CD8-positive, alpha-beta memory T cell (primary cell): ENCODE measurements at places on chromosomes 11 and 22. TPM values are rescaled to one million over a fixed set of nuclear protein-coding genes. Genes with fewer than 3 reads are reported as not detected.

GRCh38 chr11:26841818-26842473, 120.1 kb upstream of the SLC5A12 start:
- DNase-seq = no peak
- H3K27ac ChIP-seq = no peak overlapping the region
- H3K27me3 ChIP-seq = no peaks in the 10 kb centered on the region
- no peaks in the 10 kb centered on the region for H3K36me3 ChIP-seq
- no peak overlapping the region for H3K4me3 ChIP-seq

- no peak overlapping the region for H3K4me3 ChIP-seq
- H3K27ac ChIP-seq = no peak overlapping the region
- H3K36me3 ChIP-seq = peaks cover 13% of the 10 kb centered on the region
- H3K4me1 ChIP-seq = peaks cover 3% of the 10 kb centered on the region
- no peaks in the 10 kb centered on the region for H3K27me3 ChIP-seq
These were observed 4.7 kb upstream of the RAB1B start for GRCh38 chr11:66263785-66264184.

GRCh38 chr22:37435970-37436603, 8.8 kb upstream of the ELFN2 start:
- no peaks in the 10 kb centered on the region for H3K4me1 ChIP-seq
- DNase-seq = no peak
- no peak overlapping the region for H3K4me3 ChIP-seq
- no peaks in the 10 kb centered on the region for H3K36me3 ChIP-seq

DNA sequence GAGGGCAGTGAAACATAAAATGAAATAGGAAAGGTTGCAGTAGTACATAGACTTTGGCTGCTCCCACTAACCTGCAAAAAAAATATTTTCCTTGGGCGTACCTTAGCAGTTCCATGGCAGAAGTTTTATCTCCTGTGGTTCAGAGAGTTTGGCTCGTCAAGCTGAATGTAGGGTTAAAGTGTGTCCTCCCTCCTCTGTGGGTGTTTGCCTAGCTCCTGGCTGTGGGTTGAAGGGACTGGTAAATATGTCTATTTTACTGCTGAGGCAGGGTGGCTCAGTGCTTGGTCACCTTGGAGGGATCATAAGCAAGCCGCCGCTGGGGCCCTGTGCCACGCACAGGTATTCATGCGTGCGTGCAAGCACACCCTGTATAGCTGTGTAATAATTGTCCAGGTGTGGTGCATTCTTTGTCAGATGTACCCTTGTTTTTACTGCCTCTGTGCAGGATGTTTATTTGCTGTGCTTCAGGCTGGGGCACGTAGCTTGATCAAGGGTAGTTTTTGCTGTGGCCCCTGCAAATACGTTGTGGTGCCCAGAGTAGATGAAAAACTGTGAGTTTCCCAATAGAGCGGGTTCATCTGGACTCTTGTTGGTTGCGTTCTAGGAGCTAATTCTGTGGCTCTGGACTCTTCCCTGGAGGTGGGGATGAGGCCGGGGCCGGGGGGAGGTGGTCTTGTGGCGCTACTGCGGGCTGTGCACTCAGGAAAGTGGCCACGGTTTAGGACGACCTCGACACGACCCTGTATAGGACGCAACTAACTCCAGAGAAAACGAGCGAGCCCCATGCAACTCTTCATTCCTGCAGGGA, 732 bp upstream of the SORL1 start:
- no peaks in the 10 kb centered on the region for H3K27me3 ChIP-seq
- DNase-seq = no peak
- H3K27ac ChIP-seq = peak overlapping the region; percentile 71

Gene CARNS1
- total RNA-seq = 2.7 TPM

Gene POU2AF2
- not detected for total RNA-seq

Gene GNG3
- not detected for total RNA-seq

GRCh38 chr11:22989371-22989770, 129.1 kb upstream of the CCDC179 start:
- no peak for DNase-seq
- no peak overlapping the region for H3K4me3 ChIP-seq
- H3K4me1 ChIP-seq = no peaks in the 10 kb centered on the region
- H3K27me3 ChIP-seq = no peaks in the 10 kb centered on the region
- no peak overlapping the region for H3K27ac ChIP-seq
- H3K36me3 ChIP-seq = no peaks in the 10 kb centered on the region

DNA sequence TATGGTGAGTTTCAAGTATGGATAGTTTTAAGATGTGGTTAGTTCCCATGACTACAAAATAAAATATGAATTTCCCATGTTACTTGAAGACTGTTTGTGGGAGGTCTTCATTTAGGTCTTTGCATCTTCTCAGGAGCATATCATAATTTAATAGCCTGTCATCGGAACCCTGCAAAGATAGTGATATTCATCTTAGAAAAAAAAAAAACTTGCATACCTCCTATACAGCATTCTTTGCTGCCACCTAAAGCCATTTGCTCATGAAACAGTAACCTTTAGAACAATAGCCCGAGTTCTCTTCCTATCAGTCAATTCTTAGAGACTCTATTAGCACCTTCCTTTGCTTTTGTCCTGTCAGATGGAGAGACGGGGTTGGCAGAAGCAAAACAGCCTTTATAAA, 75.3 kb downstream of the ARFGAP2 start:
- H3K27ac ChIP-seq = no peak overlapping the region
- H3K4me1 ChIP-seq = no peaks in the 10 kb centered on the region
- no peaks in the 10 kb centered on the region for H3K27me3 ChIP-seq
- H3K36me3 ChIP-seq = no peaks in the 10 kb centered on the region
- DNase-seq = no peak

Gene NAALADL1
- 13.3 TPM for total RNA-seq

Gene USP2
- 0.51 TPM for total RNA-seq

- no peak overlapping the region for H3K4me3 ChIP-seq
- H3K36me3 ChIP-seq = no peaks in the 10 kb centered on the region
- H3K4me1 ChIP-seq = no peaks in the 10 kb centered on the region
- H3K27me3 ChIP-seq = no peaks in the 10 kb centered on the region
- H3K27ac ChIP-seq = no peak overlapping the region
These were observed 84.9 kb downstream of the CTTN start for GRCh38 chr11:70483077-70483861.

- no peaks in the 10 kb centered on the region for H3K27me3 ChIP-seq
- no peaks in the 10 kb centered on the region for H3K4me1 ChIP-seq
- H3K27ac ChIP-seq = no peak within 1 kb of the TSS
- no peaks in the 10 kb centered on the region for H3K36me3 ChIP-seq
These were observed at the start of gene MMP7 for GRCh38 chr11:102530558-102530957. TSS of gene MMP7 (minus strand) at chr11:102530747. CDS start at chr11:102530700, 47 bp downstream.

DNA sequence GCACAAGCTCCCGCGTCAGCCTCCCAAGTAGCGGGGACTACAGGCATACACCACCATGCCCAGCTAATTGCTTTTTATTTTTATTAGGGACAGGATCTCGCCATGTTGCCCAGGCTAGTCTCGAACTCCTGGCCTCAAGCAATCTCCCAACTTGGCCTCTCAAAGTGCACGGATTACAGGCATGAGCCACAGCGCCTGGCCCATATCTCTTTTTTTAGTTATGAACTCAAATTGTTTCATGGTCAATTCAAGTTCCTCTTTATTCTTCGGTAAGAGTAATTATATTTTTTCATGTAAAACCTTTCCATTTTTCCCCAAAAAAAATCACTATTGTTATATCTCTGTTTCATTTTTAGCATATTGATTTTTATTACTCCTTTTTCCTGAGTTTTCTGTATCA, 25.5 kb downstream of the FCHSD2 start:
- H3K4me3 ChIP-seq = no peak overlapping the region
- H3K36me3 ChIP-seq = no peaks in the 10 kb centered on the region
- no peaks in the 10 kb centered on the region for H3K27me3 ChIP-seq
- no peaks in the 10 kb centered on the region for H3K4me1 ChIP-seq

Gene ZNF280B
- total RNA-seq = 3.2 TPM

DNA sequence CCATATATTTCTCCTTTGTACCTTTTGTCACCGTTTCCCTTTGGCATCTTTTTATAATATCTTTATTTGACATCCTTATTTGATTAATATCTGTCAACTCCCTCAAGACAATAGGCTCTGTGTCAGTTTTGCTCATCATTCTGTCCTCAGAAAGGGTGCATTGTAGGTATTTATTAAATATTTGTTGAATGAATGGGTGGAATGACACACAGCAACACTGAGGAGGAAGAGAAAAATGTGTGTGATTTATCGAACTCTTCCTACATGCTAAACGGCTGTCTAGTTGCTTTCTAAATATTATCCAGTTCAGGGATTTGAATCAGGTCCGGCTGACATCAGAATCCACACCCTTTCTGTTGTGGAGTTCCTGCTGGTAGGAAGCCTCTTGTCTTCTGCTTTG, 98.2 kb downstream of the NAV2 start:
- no peak overlapping the region for H3K27ac ChIP-seq
- H3K4me1 ChIP-seq = no peaks in the 10 kb centered on the region
- no peak for DNase-seq
- H3K36me3 ChIP-seq = no peaks in the 10 kb centered on the region
- no peak overlapping the region for H3K4me3 ChIP-seq

GRCh38 chr22:18024956-18025720, 777 bp upstream of the MICAL3 start:
- no peak overlapping the region for H3K27ac ChIP-seq
- peaks cover 13% of the 10 kb centered on the region for H3K27me3 ChIP-seq
- no peak for DNase-seq
- peak overlapping the region; percentile 29 for H3K4me3 ChIP-seq

- H3K4me1 ChIP-seq = no peaks in the 10 kb centered on the region
- no peak overlapping the region for H3K27ac ChIP-seq
- H3K27me3 ChIP-seq = no peaks in the 10 kb centered on the region
- no peak for DNase-seq
- H3K36me3 ChIP-seq = no peaks in the 10 kb centered on the region
These were observed 39.9 kb upstream of the ANO1 start for GRCh38 chr11:70038034-70038834.

Gene OR52I2
- total RNA-seq = not detected

- H3K4me1 ChIP-seq = no peaks in the 10 kb centered on the region
- no peaks in the 10 kb centered on the region for H3K27me3 ChIP-seq
- no peaks in the 10 kb centered on the region for H3K36me3 ChIP-seq
- H3K27ac ChIP-seq = no peak overlapping the region
- DNase-seq = no peak
These were observed 266.3 kb downstream of the DDX10 start for GRCh38 chr11:108931168-108931567.

GRCh38 chr22:29260031-29260560, 7.7 kb downstream of the RHBDD3 start:
- no peaks in the 10 kb centered on the region for H3K27me3 ChIP-seq
- DNase-seq = no peak
- no peak overlapping the region for H3K27ac ChIP-seq
- H3K4me1 ChIP-seq = no peaks in the 10 kb centered on the region
- H3K4me3 ChIP-seq = no peak overlapping the region

- H3K27me3 ChIP-seq = no peaks in the 10 kb centered on the region
- no peaks in the 10 kb centered on the region for H3K36me3 ChIP-seq
- H3K4me1 ChIP-seq = peaks cover 61% of the 10 kb centered on the region
These were observed 10.0 kb downstream of the IGSF9B start for GRCh38 chr11:133946541-133947318.

Gene CNIH2
- total RNA-seq = 2.8 TPM

Gene OR51B2
- not detected for total RNA-seq

DNA sequence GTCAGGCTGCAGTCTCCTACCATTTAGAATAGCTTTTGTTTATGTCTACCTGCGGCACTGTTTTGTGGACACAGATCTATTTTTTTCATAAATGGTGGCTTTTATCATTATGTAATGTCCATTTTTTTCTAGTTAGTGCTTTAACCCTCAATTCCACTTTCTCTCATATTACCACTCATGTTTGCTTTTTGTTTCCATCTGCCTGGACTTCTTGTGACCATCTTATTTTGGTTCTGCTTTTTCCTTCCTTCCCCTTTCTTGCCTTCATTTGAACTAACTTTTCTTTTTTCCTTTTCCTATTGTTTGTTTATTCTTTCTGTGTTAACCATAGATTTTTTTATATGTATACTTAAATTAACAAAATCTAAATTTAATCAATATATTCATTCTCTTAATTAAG, 98.5 kb upstream of the SLC22A12 start:
- H3K4me3 ChIP-seq = no peak overlapping the region
- H3K27me3 ChIP-seq = peaks cover 6% of the 10 kb centered on the region
- peaks cover 4% of the 10 kb centered on the region for H3K4me1 ChIP-seq
- H3K27ac ChIP-seq = no peak overlapping the region

GRCh38 chr11:26412955-26413354, 81.0 kb downstream of the ANO3 start:
- H3K27ac ChIP-seq = no peak overlapping the region
- H3K27me3 ChIP-seq = no peaks in the 10 kb centered on the region
- H3K36me3 ChIP-seq = no peaks in the 10 kb centered on the region

- DNase-seq = no peak
- H3K36me3 ChIP-seq = no peaks in the 10 kb centered on the region
- no peaks in the 10 kb centered on the region for H3K4me1 ChIP-seq
- H3K4me3 ChIP-seq = no peak overlapping the region
- H3K27ac ChIP-seq = no peak overlapping the region
- H3K27me3 ChIP-seq = no peaks in the 10 kb centered on the region
These were observed 89.2 kb downstream of the GALNT18 start for GRCh38 chr11:11532574-11532973.

DNA sequence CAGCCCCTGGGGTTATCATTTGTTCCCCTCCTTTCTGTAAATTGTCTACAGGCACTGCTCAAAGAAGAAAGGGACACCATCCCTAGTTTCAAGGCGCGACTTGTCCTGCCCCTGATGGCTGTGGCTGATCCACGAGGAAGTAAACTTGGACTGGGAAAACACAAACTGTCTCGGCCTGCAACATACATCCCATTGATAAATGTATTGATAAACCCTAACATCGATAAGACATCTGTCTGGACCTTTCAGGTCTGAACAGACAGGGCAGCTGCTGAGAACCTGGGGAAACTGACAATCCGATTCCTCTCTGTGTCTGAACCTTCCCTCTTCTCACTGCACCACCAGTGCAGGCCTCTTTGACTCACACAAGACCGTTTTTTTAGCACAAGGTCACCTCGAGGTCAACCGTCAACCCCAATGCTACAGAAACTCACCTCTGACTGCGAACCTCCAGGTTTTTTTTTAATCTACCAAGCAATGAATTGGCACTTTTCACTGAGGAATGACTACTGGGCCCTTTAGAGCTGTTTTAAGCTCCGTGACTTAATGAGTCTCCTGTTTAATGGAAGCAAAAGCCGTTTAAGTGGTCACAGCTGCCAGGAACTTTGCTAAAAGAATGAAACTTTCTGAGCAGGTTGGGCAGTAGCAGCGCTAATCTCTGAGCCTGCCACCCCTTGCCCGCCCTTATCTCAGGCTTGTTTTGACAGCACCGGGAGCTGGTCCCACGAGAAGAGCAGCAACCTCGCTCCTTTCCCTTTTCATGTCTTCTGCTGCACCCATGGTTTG, 203.8 kb upstream of the TMEM45B start:
- DNase-seq = no peak
- no peaks in the 10 kb centered on the region for H3K27me3 ChIP-seq
- no peak overlapping the region for H3K4me3 ChIP-seq

DNA sequence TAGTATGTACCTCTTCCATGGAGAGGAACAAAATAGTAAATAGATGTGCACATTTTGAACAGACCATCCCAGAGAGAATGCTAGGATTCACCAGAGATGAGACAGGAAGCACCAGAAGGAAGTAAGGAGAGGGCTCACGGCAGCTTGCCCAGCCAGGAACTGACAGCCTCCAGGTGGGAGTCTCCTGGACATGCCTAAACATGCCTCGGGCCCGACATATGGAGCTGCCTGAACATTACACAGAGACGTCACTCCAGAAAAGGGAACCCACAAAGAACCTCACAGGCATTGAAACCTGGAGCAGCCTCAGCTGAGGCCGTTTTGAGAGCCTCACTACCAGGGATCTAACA, 67.4 kb downstream of the BRD1 start:
- peaks cover 6% of the 10 kb centered on the region for H3K4me1 ChIP-seq
- H3K27me3 ChIP-seq = no peaks in the 10 kb centered on the region
- no peak for DNase-seq
- H3K27ac ChIP-seq = no peak overlapping the region
- no peaks in the 10 kb centered on the region for H3K36me3 ChIP-seq
- no peak overlapping the region for H3K4me3 ChIP-seq

GRCh38 chr11:68431984-68432645, 28.4 kb upstream of the PPP6R3 start:
- H3K4me3 ChIP-seq = no peak overlapping the region
- H3K27ac ChIP-seq = no peak overlapping the region
- DNase-seq = no peak
- no peaks in the 10 kb centered on the region for H3K4me1 ChIP-seq
- no peaks in the 10 kb centered on the region for H3K36me3 ChIP-seq
